Activated T-helper 2 cell treated with anti-CD3 and anti-CD28 coated beads, Interferon-gamma antibody, Interleukin-2, Interleukin-4, amounts not matched to agents 10 μg/mL and 5 μg/mL and 100 μg/mL, durations not matched to agents 14 hours and 24 hours and 36 hours (primary cell): ENCODE measurements at places on chromosomes 5 and 9.

DNA sequence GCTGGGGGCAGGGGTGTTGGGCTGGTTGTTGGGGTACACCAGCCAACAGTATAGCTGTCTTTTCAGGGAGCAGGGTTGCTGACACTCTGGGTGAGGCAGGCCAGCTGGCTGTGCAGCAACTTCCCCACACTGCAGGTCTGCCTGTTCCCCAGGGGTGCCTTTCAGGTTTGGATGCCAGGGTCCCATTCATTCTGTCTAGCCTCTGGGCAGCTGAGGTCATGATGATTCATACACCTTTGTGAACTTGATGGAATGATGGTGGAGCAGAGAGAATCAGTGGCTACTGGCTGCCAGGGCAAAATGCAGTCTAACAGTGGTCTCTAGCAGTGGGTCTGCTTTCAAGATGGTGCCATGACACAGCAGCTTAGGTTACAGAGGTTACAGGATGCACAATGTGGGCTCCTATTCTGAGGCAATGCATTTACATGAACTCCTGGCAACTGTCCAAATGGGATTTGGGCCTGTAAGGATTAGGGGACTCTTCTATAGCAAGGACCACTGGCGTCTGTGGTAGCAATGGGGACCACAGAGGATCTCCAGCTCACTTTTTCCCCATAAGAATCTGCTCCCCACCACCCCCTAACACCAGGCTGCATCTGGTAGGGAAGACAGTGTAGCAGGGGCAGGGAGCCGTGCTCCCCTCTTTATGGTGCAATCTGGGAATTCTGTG, 103.7 kb downstream of the FEM1C start:
- no peak overlapping the region for H3K27ac ChIP-seq
- no peaks in the 10 kb centered on the region for H3K4me1 ChIP-seq
- no peak overlapping the region for H3K4me3 ChIP-seq
- no peaks in the 10 kb centered on the region for H3K36me3 ChIP-seq

DNA sequence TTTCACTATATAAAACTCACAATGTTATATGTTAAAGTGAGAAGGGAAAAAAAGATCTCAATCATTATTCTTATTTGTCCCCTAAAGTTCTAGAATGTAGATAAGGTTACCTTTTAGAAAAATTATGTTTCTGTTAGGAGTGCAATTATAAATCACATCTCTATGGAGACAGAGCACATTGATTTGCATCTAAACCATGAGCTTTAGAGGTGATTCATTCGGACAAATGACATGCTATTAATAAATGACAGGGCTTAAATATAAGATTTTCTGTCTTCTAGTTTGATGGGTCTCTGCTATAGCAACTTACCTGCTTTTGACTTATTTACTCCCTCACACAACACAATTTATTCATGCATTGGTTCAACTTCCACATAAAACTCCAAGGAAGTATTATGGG, 39.8 kb downstream of the RASEF start:
- DNase-seq = no peak
- H3K4me3 ChIP-seq = no peak overlapping the region
- no peak overlapping the region for H3K27ac ChIP-seq
- H3K36me3 ChIP-seq = no peaks in the 10 kb centered on the region
- no peaks in the 10 kb centered on the region for H3K4me1 ChIP-seq
- no peaks in the 10 kb centered on the region for H3K27me3 ChIP-seq

DNA sequence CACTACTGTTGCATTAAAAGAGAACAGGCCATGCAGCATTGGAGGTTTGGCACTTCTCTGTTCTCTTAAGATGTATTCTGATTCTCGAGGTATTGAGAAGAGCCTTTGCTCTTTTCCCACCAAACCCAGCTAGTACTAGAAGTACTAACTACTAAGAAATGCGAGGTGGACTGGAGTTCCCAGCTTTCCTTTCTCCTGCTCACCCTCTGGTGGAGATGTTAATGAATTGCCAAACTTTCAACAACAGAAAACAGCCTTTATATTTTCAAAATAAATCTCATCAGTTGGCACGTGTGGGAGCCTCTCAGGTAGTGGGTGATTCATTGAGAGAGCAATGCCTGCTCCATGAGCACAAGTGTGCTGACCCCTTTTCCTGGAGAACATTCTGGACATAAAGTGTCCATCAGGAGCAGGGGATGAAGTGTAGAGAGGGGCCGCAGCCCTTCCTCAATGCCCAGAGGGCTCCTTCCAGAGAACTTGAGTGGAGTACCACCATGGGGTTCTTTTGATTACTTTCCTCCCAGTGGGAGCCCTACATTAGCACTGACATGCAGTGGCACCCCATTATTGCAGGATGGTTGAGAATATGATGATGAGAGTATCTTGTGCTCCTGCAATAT, 45.7 kb downstream of the TMEM174 start:
- no peak for DNase-seq
- no peaks in the 10 kb centered on the region for H3K36me3 ChIP-seq
- peaks cover 69% of the 10 kb centered on the region for H3K27me3 ChIP-seq

GRCh38 chr9:135969064-135969683, 8.0 kb upstream of the UBAC1 start:
- no peaks in the 10 kb centered on the region for H3K36me3 ChIP-seq
- peaks cover 2% of the 10 kb centered on the region for H3K4me1 ChIP-seq
- no peak for DNase-seq
- H3K4me3 ChIP-seq = no peak overlapping the region
- H3K27me3 ChIP-seq = peaks cover 3% of the 10 kb centered on the region

GRCh38 chr9:98164912-98165311, 27.5 kb downstream of the CORO2A start:
- no peaks in the 10 kb centered on the region for H3K36me3 ChIP-seq
- no peak for DNase-seq
- no peak overlapping the region for H3K27ac ChIP-seq

DNA sequence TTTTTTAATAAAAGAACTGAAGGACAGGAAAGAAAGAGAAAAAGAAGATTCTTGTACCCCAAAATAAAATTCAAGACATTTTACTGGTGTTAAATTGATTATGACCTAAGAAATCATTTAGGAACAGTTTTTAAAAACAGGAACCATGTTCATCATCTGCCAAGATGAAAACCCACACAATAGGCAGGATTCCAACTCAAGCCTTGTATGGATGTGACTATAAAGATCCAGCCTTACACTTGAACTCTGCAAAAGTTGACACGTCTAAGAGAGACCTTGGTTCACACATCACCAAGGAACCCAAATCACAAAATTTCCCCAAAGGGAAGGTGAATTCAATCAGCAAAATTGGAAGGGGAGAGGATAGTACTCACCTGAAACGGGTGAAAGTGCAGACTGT, 82.6 kb downstream of the SMIM23 start:
- H3K27ac ChIP-seq = no peak overlapping the region
- peaks cover 15% of the 10 kb centered on the region for H3K4me1 ChIP-seq
- no peaks in the 10 kb centered on the region for H3K27me3 ChIP-seq
- DNase-seq = no peak
